ENCODE measurements at places on chromosomes 2 and 18.

DNA sequence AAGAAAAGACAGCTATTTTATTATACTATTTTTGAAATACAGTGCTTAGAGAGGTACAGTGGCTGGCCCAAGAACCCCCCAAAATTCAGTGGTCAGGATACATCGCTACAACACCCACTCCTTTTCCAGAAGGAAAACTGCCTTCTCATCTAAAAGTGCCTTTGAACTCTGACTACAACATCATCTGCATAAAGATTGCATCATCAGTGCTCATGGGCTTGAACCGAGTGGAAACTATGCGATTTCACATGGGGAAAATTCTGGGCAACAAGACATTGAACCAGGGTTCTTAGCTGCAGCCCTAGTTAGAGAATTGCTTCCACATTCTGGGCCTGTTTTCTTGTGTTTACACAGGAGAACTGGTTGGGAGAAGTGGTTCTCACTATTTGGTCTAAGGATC lies 294.6 kb upstream of the SLC14A2 start:
- DNase-seq, result no peak

DNA sequence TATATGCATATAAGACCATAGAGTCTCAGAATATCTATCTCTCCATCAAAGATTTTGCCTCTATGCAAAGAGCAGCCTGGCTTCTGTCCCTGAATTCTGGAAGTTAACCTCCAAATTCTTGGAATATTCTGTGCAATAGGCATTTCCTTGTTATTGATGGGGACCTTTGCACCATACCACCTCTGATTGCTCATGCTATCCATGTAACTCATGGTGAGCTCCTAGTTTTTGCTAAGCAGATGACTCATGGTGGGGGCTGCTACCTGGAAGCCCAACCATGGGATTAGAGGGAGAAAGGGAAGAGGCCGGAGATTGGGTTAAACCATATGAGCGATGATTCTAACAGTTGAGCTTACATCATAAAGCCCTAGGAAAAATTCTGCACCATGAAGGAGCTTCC lies 310.2 kb upstream of the FIGN start:
- no peak for DNase-seq

GRCh38 chr2:181354626-181355025 lies 102.6 kb upstream of the ITGA4 start:
- no peak for DNase-seq

GRCh38 chr2:240467659-240468302 lies 32.3 kb downstream of the GPC1 start:
- DNase-seq, result no peak

DNA sequence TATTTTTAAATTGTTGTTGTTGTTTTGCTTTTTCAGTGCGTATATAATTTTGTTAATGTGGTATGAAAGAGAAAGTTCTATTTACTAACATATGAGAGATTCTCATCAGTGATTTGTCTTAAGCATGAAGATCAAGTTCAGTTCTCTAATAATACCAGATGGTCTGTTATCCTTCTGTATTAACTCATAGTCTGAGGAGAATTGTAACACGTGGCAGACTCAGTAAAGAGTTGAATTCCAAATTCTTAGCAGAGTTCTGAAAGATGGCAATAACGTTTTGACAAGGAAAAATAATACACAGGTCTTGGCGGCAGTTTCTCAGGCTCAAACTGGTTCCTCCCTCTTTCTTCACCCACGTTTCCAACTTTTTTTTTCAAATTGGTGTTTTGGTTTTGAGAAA lies 17.2 kb upstream of the COL3A1 start:
- DNase-seq, result no peak

DNA sequence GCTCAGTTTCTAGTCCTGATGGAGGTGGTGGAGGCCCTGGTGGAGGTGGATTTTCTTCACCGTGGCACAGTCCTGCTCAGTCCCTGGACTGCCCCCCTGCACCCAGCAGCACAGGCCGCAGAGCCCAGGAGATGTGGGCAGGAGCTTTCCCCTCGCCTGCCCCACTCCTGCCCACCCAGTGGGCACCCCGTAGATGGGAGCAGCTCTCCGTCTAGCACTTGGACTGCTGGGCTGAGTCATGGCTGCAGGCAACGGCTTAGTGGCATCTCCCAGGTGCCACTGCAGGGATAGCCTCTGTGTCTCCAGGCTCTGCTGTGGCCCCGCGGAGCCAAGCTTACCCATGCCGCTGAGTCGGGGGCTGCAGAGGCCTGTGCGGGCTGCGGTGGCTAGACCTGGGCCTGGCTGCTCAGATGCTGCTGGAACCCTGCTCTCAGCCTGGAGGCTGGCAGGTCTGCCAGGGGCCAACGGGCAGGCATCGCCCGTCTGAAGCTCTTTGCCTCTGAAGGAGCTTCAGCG lies 92.3 kb upstream of the CTDP1 start:
- no peak for DNase-seq

- DNase-seq, result no peak
Measured at GRCh38 chr2:215722986-215723630, 287.2 kb upstream of the FN1 start.

DNA sequence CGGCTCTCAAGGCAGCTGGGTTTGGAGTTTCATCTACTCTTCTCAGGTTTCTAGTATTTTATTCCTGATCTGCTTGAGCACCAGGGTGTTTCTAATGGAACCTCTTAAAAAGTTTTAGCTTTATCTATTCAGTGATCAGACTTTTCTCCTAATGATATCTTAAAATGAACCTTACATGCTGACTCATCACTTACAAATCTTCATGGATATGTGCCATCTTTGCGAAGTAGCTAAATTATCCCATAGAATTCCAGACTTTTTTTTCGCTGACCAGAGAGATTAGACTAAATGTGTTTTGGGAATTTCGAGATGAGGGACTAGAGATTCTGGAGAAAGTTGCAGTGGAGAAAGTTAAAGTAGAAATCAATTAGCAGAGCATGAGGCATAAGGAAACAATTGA lies 401.0 kb downstream of the GRB14 start:
- no peak for DNase-seq

DNA sequence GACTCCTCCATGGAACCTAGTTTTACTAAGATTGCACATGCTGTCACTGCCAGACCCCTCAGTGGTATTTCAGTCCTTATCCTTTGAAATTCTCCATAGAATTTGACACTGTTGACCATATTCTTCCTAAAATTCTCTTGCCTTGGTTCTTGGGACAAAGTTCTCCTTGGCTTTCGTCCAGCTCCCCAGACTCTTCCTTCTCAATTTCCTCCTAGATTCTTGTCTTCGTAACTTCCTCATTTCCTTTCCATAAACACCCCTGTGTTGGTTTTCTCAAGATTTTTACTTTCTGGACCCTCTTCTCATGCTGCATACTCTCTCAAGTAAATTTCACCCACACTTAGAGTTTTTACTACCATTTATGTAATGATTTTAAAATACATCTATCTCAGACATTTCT lies 96.6 kb upstream of the TWSG1 start:
- no peak for DNase-seq

DNA sequence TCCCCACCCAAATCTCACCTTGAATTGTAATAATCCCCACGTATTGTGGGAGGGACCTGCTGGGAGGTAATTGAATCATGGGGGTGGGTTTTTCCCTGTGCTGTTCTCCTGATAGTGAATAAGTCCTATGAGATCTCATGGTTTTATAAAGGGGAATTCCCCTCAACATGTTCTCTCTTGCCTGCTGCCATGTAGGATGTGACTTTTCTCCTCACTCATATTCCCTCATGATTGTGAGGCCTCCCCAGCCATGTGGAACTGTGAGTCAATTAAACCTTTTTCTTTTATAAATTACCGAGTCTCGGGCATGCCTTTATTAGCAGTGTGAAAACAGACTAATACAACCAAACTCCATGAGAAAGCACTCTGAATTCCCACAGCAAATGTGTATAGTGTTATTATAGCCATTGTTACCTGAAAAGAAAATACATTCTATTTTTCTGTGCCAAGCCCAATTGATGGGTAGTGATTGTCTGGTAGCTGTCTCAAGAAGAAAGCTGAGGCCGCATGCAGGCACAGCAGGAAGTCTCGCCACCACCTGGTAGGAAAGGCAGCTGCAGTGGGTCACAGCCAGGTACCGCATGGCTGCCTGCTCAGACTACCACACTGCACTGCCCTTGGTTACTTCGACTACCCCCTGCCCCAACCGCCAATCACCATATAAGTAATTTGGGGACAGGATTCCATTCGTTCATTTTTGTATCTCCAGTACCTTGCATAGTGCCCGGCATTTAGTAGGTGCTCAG lies 10.3 kb upstream of the ZBTB7C start:
- peak; percentile 73 for DNase-seq

- peak; percentile 65 for DNase-seq
Measured at GRCh38 chr2:137020452-137021196, 255.3 kb downstream of the THSD7B start.

GRCh38 chr2:72782520-72782919 lies 43.3 kb downstream of the EXOC6B start:
- DNase-seq, result no peak

DNA sequence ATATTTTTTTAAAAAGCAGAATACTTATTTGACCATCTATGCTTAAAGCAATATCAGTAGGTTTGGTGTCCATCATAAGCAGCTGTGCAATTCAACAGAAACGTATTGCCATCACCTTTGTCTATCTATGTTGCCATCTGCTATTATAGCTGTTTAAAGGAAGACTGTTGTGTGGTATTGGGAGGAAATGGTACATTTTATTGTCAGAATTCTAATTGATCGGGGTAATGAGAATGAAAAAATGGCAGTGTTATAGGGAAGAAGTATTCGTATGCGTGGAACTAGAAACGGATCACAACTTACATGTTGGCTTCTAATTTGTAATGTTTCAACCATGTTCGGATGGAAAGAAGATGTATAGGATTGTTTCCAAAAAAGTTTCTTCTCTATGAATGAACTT lies 90.3 kb upstream of the RANBP2 start:
- no peak for DNase-seq

Data from NCI-H69 (cell line).